Activated T-cell treated with anti-CD3 and anti-CD28 coated beads, Interleukin-2, amount 50 U/mL, for 72 hours (primary cell): ENCODE measurements at places on chromosomes 2 and 18. TPM values are rescaled to one million over a fixed set of nuclear protein-coding genes. Genes with fewer than 3 reads are reported as not detected.

Gene ADRA2B
- total RNA-seq, result 2.1 TPM

- DNase-seq, result peak; percentile 37
Observed at GRCh38 chr2:9693196-9693491, 62.3 kb upstream of the YWHAQ start.

GRCh38 chr18:11096839-11097750 is 52.3 kb downstream of the PIEZO2 start:
- no peak for DNase-seq

DNA sequence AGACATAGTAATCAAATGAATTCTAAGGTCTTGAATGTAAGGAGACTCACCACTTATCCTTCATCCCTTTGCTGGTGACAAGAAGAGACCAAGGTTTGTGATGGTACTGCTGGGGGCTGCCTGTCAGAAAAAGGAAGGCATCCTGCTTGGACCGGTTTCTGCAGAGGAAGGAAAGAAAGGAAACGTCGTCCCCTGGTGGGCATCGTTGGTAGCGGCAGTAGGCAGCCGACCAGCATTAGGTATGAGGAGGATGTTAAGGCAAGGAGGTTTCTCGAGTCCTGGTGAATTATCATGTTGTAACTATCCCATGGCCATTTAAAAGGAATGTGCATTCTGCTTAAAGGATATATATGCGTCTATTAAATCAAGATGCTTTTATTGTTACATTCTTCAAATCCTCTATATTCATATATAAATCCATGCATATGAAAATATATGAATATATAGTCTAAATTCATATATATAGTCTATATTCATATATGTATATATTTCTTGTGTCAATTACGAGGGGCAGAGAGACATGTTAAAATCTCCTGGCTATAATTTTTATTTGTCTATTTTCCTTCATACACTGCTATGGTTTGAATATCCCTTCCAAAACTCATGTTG is 94.4 kb upstream of the TGFA start:
- peak; percentile 71 for DNase-seq

- DNase-seq, result no peak
Observed at GRCh38 chr18:55510809-55511208, 77.2 kb downstream of the TCF4 start.

DNA sequence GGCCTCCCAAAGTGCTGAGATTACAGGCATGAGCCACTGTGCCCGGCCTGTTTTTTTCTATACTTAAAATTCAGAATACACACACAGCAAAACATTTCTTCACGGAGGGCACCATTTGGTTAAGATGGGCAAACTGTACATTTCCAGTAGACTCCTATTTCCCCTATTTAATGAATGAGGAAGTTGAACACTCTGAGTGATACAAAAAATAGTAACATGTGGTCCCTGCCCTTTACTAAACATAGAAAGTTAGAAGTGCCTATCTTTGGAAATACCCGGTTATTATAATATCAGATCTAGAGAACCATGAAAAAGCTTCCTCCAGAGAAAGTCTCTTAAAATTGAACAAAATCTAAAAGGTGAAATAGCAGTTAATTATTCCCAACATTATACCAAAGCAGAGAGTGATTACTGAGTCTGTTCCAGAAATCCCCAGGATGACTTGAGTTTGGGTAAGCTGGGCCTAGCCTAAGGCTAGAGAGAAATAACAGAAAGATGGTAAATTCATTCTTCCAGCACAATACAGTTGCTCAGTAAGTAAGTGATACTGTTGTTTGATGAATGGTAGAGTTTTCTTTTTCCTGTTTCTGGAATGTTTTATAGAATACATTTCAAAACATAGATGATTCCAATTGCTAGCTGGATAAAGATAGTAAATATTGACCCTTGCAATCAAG is 23.3 kb upstream of the RMC1 start:
- no peak for DNase-seq

DNA sequence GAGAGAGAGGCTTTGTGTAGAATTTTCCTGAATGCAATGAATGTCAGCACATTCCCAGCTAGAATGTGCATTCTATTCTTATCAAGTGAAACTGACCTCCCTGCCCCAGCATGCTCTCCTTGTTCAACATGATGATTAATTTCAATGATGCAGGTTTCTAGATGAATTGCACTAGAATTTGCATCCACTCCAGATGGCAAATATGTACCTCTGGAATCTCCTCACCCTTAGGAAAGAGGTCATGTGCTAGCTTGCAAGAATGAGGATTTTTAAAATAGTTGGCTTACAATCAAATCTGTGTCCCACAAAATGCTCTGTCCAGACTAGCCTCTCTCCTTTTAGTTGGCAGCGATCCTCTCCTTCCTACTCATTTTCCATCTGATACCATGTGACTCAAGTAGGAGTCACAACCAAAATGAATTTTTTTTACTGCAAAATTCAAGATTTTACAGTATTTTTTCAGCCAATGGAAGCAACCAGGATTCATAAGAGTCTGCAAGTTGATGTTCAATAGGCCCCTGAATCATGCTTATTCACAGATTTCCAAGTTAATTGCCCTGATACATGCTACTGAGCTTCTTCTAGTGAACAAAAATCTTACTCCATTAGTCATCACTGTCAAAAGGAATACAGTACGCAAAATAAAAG is 21.0 kb upstream of the STAT4 start:
- no peak for DNase-seq
